Anterior cingulate cortex (tissue), 58 donors: ENCODE measurements at places on chromosomes 3 and 15.
A peak's percentile ranks its signal among the peaks of the same experiment; 100 is the strongest.

DNA sequence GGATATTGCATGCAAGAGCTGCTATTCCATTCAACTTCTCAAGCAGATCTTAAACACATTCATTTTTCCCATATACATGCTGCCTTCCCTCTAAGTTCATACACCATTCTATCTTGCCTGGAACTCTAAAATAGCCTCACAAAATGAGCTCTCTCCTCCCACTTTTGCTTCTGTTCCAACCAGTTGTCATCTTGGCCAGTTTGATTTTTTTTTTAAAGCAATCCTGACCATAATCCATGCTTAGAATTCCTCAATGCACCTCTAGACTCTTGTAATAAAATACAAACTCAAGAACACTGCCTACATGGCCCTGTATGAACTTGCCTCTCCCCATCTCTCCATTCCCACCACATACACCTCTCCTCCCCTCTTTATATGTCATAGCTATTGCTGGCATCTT, 68.6 kb upstream of the NPHP3 start:
- no peak for DNase-seq

DNA sequence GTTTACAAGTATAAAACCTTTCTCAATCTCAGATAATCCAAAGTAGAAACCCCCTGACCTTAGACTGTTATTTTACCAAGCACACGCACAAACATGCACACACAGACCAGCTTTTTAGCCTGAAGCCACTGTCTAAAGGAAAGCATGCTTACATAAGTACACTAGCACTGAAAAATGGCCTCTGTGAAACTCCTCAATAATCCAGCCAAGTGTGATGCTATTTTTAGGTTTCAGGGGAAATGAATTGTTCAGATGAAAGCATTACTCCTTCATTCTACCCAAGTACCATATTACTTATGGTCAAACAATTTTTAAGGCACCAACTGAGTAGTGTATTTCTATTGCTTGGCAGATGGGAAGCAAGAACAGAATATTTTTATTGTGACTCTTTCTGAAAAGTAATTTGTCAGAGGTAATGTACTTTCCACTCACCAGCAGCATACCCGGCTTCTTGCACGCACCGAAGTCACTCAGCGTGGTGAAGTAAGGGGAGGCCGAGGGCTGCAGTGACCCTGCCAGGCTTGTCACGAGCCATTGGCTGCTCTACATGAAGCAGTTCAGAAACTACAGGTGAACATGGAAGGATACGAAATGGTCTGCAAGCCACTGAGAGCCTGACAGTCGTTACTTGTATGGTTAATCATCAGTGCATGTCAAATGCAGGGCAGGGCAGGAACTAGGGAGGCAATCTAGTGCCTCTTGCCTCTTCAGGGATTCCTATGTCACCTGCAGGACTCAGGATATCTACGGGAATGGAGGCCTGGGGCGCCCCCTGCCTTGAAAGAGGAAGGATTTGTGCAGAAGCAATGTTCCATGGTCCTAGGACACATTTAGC, 106.7 kb downstream of the GABRB3 start:
- no peak for DNase-seq

GRCh38 chr3:21901484-21901883, 150.5 kb upstream of the ZNF385D start:
- DNase-seq, result no peak

GRCh38 chr3:24069045-24069444, 124.0 kb downstream of the NR1D2 start:
- no peak for DNase-seq

DNA sequence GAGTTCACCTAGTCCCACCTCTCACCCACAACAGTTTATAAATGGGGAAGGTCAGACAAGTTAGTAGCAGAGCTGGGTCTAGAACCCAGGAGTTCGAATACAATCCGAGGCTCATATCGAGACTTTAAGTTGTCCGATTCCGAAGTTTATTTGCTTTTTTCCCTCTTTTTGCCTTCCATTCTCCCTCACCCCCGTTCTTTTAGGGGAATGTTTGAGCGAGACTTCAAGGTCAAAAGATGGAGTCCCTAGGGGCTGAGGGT, 7.3 kb downstream of the BCL6 start:
- no peak for DNase-seq

DNA sequence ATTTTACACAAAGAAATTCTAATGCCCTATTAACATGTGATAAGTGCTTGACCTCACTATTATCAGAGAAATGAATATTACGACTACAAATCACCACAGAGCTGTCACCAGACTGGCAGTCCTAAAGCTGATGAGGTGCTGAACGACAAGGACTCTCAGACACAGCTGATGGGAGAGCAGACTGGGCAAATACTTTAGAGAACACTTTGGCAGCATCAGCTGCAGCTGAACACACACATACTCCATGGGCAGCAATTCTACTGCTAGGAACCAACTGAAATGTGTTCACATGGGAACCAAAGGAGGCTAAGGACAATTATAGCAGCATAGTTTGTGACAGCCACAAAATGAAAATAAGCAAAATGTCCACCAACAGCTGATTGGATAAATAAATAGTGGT, 45.5 kb downstream of the SUSD5 start:
- DNase-seq, result no peak

DNA sequence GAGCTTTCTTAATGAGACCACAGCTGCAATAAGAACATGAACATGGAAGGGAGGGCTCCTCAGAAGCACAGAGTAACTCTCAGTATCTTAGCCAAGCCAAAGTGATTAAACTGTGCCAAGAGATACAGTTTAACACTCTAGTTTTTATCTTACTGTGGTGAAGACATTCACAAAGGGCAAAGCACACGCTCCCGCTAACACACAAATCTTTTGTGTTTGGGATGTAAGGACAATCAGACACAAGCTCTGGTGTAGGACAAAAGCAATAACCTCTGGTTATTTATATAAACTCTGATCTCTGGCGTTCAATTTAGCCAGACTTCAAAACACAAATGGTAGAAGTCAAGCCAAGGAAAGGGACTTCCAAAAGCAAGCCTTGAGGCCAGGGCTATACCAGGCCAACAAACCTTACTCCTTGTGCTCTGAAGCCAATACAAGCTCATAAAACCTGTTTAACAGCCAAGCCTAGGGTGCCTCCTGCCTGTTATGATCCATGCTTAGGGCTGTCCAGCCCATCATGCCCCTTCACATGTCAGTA, 27.8 kb downstream of the DPH3 start:
- no peak for DNase-seq

DNA sequence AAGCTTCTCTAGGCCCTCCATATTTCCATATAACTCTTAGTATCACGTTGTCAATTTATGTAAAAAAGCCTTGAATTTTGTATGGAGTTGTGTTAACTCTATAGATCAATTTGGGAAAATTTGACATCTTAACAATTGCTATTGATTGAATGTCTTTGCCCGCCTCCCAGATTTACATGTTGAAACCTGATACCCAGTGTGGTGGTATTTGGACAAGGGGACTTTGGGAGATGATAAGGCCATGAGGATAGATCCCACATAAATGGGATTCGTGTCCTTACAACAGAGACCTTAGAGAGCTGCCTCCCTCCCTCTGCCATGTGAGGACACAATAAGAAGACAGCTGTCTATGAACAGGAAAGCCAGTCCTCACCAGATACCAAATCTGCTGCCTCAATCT, 21.1 kb upstream of the TNK2 start:
- no peak for DNase-seq

DNA sequence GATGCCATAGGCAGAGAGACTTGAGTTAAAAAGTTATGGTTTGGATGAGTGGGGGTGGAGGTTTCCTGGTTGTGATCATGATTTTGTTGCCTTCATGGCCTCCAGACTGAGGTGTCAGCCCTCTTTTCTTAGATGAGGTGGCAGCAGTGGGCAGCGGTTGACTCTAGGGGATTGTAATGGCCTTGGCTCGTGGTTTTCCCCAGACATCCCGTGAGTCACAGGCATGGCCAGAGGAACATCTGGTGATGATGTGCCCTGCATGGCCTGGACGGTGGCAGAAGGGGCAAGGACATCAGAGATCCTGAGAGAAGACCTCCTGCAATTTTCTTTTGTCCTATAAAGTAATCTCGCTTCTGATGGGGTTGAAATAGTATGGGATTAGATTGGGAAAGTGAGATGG, 12.4 kb downstream of the RETNLB start:
- DNase-seq, result no peak

- DNase-seq, result no peak
These were observed 2.9 kb downstream of the SLC22A13 start for GRCh38 chr3:38268522-38268921.

- no peak for DNase-seq
These were observed 491.6 kb downstream of the PYDC2 start for GRCh38 chr3:191952609-191953008.

- DNase-seq, result no peak
These were observed 199.4 kb downstream of the CLSTN2 start for GRCh38 chr3:140134231-140134965.

- DNase-seq, result no peak
These were observed 86.5 kb downstream of the ST6GAL1 start for GRCh38 chr3:187016639-187017345.

DNA sequence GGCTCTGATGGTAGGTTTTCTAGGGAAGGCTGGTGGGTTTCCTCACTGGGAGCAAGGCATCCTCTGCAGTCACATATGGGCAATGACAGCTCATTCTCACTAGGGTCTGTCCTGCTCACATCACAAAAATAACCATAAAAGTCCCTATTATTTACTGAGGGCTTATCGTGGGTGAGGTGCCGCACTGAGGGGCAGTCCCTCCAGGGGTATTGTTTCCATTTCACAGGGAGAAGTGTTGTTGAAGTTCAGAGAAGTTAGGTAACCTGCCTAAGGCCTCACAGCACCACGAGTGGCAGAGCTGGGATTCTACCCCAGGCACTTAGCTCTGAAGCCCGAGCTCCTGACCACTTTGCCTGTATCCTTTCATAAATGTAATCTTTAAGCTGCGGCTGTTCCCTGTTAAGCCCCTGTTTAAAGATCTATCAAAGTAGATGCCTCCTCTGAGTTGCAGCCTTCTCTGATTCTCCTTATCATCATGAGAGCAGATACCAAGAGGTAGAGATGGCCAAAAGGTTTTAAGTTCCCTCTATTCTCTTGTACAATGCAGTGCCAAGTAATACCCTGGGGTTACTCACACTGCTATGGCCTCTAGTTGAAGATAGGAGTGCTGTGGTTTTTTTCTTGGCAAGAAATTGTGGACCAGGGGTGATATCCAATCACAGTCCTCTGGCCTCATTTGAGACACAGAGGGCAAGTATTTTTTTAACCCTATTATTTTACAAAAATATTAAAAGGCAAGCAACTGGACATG, 107.0 kb downstream of the RPLP1 start:
- no peak for DNase-seq

GRCh38 chr3:115693868-115694267, 70.6 kb downstream of the GAP43 start:
- DNase-seq, result no peak

GRCh38 chr15:62125773-62126172, 39.3 kb downstream of the C2CD4B start:
- DNase-seq, result no peak

- no peak for DNase-seq
These were observed 205.0 kb downstream of the LPP start for GRCh38 chr3:188358787-188359493.

- peak; percentile 40 for DNase-seq
These were observed 695 bp downstream of the GMPS start for GRCh38 chr3:155870945-155871745.

DNA sequence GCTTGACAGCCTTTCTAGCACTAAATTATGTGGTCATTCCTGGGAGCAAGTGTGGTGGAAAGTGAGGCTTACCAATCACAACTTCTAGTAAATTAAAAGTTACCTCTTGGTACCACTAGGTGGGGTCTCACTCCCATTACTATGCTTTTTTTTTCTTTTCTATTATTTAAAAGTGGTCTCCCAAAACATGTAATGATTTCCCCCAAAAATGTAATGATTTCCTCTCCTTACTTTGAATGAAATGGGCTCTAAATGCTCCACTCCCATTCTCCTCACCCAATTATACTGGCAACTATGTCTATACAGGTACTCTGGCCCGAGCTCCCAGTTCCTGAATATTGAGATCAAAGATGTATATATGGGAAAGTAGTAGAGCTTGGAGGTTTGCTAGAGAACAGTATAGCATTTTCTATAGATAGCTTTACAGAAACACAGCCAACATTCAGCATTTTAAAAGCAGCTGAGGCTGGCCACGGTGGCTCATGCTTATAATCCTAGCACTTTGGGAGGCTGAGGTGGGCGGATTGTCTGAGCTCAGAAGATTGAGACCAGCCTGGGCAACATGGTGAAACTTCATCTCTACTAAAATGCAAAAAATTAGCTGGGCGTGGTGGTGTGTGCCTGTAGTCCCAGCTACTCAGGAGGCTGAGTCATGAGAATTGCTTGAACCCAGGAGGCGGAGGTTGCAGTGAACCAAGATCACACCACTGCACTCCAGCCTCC, 70.9 kb downstream of the DCUN1D1 start:
- no peak for DNase-seq

DNA sequence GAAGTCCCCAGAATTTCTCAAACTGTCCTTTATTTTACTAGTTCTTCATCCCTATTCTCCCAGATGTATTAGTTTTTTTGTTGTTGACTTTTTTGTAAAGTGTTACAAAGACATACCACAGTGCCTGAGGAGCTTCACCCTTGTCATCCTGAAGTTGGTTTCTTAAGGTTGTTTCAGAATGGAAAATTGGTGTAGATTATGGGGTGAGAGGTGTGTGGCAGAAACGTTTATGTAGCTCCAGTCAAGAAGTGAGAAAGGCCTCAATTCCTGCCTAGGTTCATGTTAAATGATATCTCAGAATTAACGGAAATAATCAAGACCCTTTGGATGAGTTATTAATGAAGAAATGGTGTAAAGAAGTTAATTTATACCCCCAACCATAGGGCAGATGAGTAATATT, 6.8 kb downstream of the EDEM1 start:
- no peak for DNase-seq

GRCh38 chr3:49534581-49535441, 19.5 kb upstream of the BSN start:
- peak; percentile 37 for DNase-seq

DNA sequence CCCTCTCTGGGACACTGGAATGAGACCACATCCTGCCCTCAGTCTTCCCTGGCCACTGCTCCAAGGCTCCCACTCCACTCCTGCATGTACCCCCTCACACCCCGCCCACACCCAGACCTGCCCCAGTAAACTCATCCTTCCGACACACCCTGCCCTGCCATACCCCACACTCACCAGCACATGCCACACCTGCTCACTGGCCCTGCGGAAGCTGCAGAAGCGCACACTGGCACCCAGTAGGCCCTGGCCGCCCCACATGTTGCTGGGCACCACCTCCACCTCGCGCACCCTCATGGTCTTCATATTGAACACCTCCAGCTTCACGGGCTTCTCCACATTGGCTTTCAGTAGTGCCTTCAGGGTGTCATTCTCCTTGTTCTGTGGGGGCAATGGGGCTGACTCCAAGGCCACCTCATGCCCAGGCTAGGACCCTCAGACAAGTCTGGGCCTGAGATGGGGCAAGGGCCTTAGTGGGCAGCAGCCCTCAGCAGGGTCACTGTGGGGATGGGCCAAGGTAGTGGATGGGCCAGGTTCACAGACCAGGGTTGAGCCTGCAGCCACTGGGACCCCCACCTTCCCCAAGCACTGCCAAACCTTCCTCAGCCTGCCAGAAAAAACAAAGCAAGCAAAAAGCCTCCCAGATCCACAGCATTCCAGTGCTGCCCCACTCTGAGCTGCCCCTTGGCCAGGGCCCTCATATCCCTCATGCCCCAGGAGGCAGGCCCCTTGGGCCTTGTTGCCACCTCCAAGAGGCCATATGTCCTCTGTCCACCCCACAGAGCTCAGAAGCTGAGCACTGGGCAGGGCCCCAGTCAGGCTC, 4.7 kb downstream of the GORASP1 start:
- no peak for DNase-seq

GRCh38 chr15:81303244-81304225, 20.4 kb downstream of the STARD5 start:
- no peak for DNase-seq
